MCF 10A (cell line): ENCODE measurements at places on chromosomes 1 and 21. TPM values are rescaled to one million over a fixed set of nuclear protein-coding genes. Genes with fewer than 3 reads are reported as not detected.

GRCh38 chr21:17105932-17106331, 406.9 kb upstream of the CXADR start:
- DNase-seq, result peak; percentile 7
- H3K4me3 ChIP-seq, result no peak overlapping the region
- H3K27ac ChIP-seq, result no peak overlapping the region
- peaks cover 10% of the 10 kb centered on the region for H3K4me1 ChIP-seq

Gene CORT
- total RNA-seq, result 0.66 TPM in 1 of 2 replicates, not detected in the other

Gene C1orf185
- not detected in 2 replicates for total RNA-seq

Gene CFAP141
- not detected in 2 replicates for total RNA-seq

Gene FCRL1
- not detected in 2 replicates for total RNA-seq

- peaks cover 11% of the 10 kb centered on the region for H3K4me1 ChIP-seq
- peak; percentile 62 for DNase-seq
- no peaks in the 10 kb centered on the region for H3K27me3 ChIP-seq
Observed at GRCh38 chr1:204591473-204592090, 75.4 kb downstream of the MDM4 start.

GRCh38 chr1:84840346-84840745, 52.7 kb downstream of the LPAR3 start:
- H3K4me3 ChIP-seq, result no peak overlapping the region
- H3K27me3 ChIP-seq, result no peaks in the 10 kb centered on the region
- no peak for DNase-seq
- H3K4me1 ChIP-seq, result peaks cover 28% of the 10 kb centered on the region
- peaks cover 6% of the 10 kb centered on the region for H3K36me3 ChIP-seq

DNA sequence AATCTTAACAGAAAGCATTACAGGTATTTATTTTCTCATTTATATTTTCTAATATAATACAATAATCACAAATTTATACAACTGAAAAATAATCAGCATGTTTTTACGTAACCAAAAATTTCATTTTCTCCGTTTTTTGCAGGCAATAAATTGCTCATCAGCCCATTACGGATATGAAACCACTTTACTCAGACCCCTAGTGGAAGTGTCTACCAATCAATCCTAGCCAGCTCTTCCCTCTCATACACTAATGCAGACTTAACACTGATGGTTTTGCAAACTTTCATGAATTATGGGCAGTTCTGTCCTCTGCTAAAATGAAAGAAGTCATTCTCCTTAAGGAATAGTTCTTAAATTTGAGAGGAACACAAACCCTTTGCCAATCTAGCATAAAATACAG, 124.7 kb downstream of the EIF4G3 start:
- H3K27ac ChIP-seq, result no peak overlapping the region
- H3K27me3 ChIP-seq, result no peaks in the 10 kb centered on the region
- peaks cover 12% of the 10 kb centered on the region for H3K4me1 ChIP-seq
- no peak for DNase-seq
- no peak overlapping the region for H3K4me3 ChIP-seq

Gene PROK1
- total RNA-seq, result not detected in 2 replicates

- H3K27me3 ChIP-seq, result no peaks in the 10 kb centered on the region
- peaks cover 26% of the 10 kb centered on the region for H3K36me3 ChIP-seq
- no peak overlapping the region for H3K4me3 ChIP-seq
Observed at GRCh38 chr1:19317126-19317910, 5.2 kb downstream of the SLC66A1 start.

GRCh38 chr1:86421601-86422280, 2.2 kb upstream of the CLCA2 start:
- DNase-seq, result peak; percentile 57
- peak overlapping the region; percentile 84 for H3K27ac ChIP-seq
- peak overlapping the region; percentile 22 for H3K4me3 ChIP-seq
- no peaks in the 10 kb centered on the region for H3K36me3 ChIP-seq
- H3K27me3 ChIP-seq, result no peaks in the 10 kb centered on the region

Gene GUK1
- total RNA-seq, result 495 and 510 TPM in 2 replicates

DNA sequence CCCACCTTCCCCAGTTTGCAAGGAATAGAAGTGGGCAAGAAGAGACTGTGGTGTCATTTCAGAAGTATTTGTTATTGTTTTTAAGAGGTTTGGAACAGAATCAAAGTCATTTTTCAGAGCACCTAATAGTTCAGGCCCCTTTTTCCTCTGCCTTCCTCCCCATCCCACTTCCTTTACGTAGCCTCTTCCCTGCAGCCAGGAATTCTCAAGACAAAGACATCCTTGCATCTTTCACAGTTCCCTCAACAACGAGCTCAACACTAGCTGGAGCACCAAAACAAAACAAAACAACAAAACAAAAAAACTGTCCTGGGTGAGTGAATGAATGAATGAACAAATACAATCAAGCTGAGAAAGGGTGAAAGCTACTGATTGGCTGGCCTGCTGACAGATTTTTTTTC, 7.0 kb downstream of the PALMD start:
- H3K27ac ChIP-seq, result no peak overlapping the region
- DNase-seq, result no peak
- peaks cover 19% of the 10 kb centered on the region for H3K4me1 ChIP-seq

- H3K4me1 ChIP-seq, result no peaks in the 10 kb centered on the region
- H3K36me3 ChIP-seq, result peaks cover 23% of the 10 kb centered on the region
- H3K27ac ChIP-seq, result no peak overlapping the region
- H3K27me3 ChIP-seq, result no peaks in the 10 kb centered on the region
Observed at GRCh38 chr1:64884261-64885040, 81.9 kb downstream of the JAK1 start.

Gene TMEM82
- not detected in 2 replicates for total RNA-seq

GRCh38 chr1:225915538-225915991, 8.5 kb downstream of the PYCR2 start:
- peaks cover 24% of the 10 kb centered on the region for H3K4me1 ChIP-seq
- no peaks in the 10 kb centered on the region for H3K27me3 ChIP-seq
- no peak for DNase-seq
- peaks cover 40% of the 10 kb centered on the region for H3K36me3 ChIP-seq
- H3K4me3 ChIP-seq, result no peak overlapping the region

- H3K4me1 ChIP-seq, result peaks cover 3% of the 10 kb centered on the region
- no peak overlapping the region for H3K4me3 ChIP-seq
- H3K27me3 ChIP-seq, result no peaks in the 10 kb centered on the region
Observed at GRCh38 chr21:37088186-37088735, 15.2 kb downstream of the TTC3 start.

DNA sequence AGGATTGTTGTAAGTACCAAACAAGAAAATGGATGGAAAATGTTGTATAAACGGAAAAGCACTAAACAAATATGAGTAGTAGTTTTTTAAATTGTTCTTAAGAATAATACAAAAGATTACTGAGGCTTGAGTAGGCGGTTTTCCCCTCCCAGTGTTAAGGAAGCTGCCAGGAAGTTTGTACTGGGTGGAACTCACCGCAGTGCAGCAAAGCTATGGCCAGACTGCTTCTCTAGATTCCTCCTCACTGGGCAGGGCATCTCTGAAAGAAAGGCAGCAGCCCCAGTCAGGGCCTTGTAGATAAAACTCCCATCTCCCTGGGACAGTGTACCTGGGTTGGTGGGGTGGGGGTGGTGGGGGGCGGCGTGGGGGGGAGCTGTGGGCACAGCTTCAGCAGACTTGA, 58.7 kb downstream of the XCL2 start:
- H3K27me3 ChIP-seq, result no peaks in the 10 kb centered on the region
- no peak overlapping the region for H3K27ac ChIP-seq
- no peak for DNase-seq
- H3K4me1 ChIP-seq, result peaks cover 23% of the 10 kb centered on the region

DNA sequence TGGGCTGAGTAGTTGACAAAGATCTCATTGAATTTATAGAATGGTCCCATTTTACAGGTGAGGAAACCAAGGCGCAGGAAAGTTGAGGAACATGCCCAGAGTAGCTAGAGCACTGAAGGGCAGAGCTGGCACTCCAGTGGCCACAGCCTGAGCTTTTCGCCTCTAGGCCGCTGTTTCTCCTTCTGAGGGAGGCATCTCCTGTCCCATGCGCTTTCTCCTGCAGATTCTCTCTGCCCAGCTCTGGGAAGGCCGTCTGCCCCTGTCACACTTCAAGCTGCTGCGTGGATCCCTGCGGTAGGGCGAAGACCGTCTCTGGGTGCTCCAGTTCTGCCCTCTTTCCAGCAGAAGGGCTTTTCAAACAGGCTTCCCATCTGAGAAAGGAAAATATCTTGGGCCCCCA, 159.9 kb downstream of the ACTL8 start:
- DNase-seq, result no peak
- H3K4me3 ChIP-seq, result no peak overlapping the region
- H3K27ac ChIP-seq, result no peak overlapping the region
- peaks cover 71% of the 10 kb centered on the region for H3K27me3 ChIP-seq

- no peak for DNase-seq
- H3K27ac ChIP-seq, result no peak overlapping the region
- no peaks in the 10 kb centered on the region for H3K36me3 ChIP-seq
- H3K4me1 ChIP-seq, result peaks cover 5% of the 10 kb centered on the region
Observed at GRCh38 chr1:30575066-30575465, 148.3 kb downstream of the MATN1 start.

- peaks cover 9% of the 10 kb centered on the region for H3K36me3 ChIP-seq
- no peak overlapping the region for H3K4me3 ChIP-seq
- H3K4me1 ChIP-seq, result peaks cover 10% of the 10 kb centered on the region
- H3K27ac ChIP-seq, result peak overlapping the region; percentile 67
- peak; percentile 60 for DNase-seq
- no peaks in the 10 kb centered on the region for H3K27me3 ChIP-seq
Observed at GRCh38 chr1:227072991-227073390, 132.9 kb downstream of the COQ8A start.

- no peaks in the 10 kb centered on the region for H3K4me1 ChIP-seq
- H3K36me3 ChIP-seq, result no peaks in the 10 kb centered on the region
- no peaks in the 10 kb centered on the region for H3K27me3 ChIP-seq
- no peak overlapping the region for H3K27ac ChIP-seq
Observed at GRCh38 chr1:79695138-79695537, 688.6 kb upstream of the ADGRL4 start.

DNA sequence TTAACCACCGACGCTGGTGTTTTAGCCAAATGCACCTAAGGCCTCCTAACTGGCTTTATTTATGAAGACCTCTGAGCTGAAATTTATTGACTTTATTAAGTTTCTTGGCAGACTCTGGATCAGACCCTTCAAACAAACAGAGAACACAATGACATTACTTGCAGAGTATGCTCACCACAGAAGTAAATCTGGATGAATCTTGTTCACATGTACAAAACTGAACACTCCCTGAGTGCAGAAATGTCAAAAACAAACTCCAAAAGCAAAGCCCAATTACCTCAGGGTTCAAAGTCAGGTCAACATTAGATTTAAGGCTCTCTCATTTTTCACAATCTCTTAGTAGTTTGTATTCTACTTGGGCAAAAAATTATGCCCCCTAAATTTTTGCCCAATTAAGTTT, 218.6 kb downstream of the SLC45A1 start:
- peaks cover 20% of the 10 kb centered on the region for H3K4me1 ChIP-seq
- no peaks in the 10 kb centered on the region for H3K27me3 ChIP-seq
- DNase-seq, result no peak
- no peak overlapping the region for H3K4me3 ChIP-seq

DNA sequence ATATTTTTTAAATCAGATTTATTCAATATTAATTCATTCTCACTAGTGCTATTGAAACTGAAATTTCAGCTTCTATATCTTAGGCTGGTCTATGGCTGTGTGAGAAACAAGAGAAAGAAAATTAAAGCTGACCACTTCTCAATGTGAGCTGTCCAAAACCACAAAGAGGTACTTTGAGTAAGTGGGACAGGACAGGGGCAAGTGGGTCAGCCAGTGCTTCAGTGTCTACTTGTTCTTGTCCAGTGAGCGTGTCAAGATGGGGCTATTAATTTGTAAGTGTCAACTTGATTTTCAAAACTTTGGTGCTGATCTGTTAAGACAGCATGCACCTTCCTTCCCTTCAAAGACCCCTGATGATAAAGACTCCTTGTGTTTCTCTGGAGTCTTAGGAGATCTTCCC, 533.9 kb downstream of the PLPP3 start:
- H3K36me3 ChIP-seq, result peaks cover 5% of the 10 kb centered on the region
- no peaks in the 10 kb centered on the region for H3K4me1 ChIP-seq
- no peak overlapping the region for H3K27ac ChIP-seq
- H3K27me3 ChIP-seq, result no peaks in the 10 kb centered on the region
- DNase-seq, result no peak

DNA sequence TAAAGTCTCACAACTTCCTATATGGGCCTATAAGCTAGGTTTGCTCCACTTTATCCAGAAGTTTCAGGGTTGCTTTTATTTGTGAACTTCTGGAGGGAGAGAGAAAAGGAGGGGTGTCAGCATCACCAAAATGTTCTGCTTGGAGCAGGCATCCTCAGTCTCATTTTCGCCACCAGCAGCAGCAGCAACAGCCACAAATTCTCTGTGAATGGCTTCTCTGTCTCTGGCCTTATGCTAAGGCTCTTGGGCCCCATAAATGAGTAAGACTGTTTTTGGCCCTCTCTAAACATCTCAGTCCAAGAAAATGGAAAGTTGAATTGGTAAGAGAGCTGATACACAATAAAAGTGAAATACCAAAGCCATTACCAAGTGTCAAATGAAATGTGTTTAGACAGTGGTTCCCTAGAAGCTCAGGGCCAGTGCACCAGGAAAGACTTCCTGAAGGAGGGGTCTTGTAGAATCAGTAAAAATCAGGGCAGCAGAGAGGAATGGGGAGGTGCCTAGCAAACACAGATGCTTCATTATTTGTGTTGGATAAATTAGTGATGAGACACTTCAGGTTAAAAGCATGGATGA, 53.0 kb upstream of the SPATA6 start:
- no peak overlapping the region for H3K4me3 ChIP-seq
- H3K36me3 ChIP-seq, result no peaks in the 10 kb centered on the region
- H3K4me1 ChIP-seq, result peaks cover 20% of the 10 kb centered on the region
- H3K27me3 ChIP-seq, result peaks cover 28% of the 10 kb centered on the region
- no peak for DNase-seq

DNA sequence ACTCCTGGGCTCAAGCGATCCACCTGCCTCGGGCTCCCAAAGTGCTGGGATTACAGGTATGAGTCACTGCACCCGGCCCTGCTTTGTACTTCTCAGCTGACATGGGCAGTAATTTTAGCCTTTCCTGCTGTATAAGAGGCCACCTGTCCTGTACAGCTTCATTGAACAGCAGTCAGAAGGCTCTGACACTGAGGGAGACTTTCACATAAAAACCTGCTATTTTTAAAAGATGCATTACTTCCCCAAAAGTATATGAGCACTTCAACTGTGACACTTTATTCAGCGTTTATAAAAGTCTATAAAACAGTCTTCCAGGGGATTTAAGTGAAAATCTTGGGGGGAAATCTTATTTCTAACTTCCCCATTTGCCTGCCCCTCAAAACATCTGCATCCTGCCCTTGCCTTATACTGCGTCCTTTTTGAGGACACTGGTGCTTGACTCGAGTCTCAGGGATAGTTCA, 17.6 kb downstream of the RNU5D-1 start:
- peak; percentile 61 for DNase-seq
- no peak overlapping the region for H3K4me3 ChIP-seq
- no peak overlapping the region for H3K27ac ChIP-seq
- H3K27me3 ChIP-seq, result peaks cover 14% of the 10 kb centered on the region
- peaks cover 7% of the 10 kb centered on the region for H3K4me1 ChIP-seq
- no peaks in the 10 kb centered on the region for H3K36me3 ChIP-seq
